ENCODE measurements at places on chromosomes 16 and 17.

GRCh38 chr16:84132527-84133285 is 12.3 kb downstream of the HSDL1 start:
- no peak overlapping the region for H3K4me3 ChIP-seq
- H3K27me3 ChIP-seq, result no peaks in the 10 kb centered on the region
- DNase-seq, result no peak

DNA sequence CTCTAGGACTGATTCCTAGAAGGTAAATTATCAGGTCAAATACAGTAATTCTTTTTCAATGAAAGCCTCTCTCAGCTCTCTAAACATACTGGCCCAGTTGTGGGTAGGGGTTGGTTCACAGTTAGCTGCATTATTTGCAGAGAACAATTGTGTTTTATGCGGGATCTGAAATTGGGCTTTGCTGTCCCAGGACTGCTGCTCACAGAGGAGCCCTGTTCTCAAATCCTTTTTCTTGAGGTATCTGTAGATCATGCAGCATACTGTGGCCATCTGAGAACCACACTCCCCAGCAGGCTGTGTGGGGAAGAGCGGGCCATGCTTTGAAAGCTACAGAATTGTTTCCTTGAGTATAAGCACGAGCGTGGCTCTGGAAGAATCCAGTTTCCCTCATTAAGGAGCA is 17.5 kb downstream of the MTHFSD start:
- no peak overlapping the region for H3K4me3 ChIP-seq
- DNase-seq, result no peak
- no peaks in the 10 kb centered on the region for H3K4me1 ChIP-seq
- H3K36me3 ChIP-seq, result peaks cover 10% of the 10 kb centered on the region
- no peak overlapping the region for H3K27ac ChIP-seq
- no peaks in the 10 kb centered on the region for H3K27me3 ChIP-seq

DNA sequence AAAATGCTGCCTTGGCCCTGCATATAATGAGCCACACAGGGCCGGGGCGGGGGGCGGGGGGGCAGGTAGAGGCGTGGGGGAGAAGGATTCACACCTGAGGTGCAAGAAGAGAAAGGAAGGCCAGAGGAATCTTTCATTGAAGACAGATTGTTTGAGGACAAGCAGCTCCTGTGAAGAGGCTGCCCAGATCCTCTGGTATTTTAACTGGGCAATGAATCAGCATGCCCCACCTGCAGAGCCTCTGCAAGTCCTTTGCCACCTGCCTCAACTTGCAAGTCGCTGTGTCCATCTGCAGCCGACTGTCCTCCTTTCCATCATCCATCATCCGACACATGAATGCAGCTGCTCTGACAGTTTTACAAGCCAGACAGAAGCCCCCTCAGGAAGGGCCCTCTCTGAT is 1.2 kb upstream of the SOST start:
- H3K4me1 ChIP-seq, result peaks cover 5% of the 10 kb centered on the region
- no peaks in the 10 kb centered on the region for H3K36me3 ChIP-seq
- H3K4me3 ChIP-seq, result no peak overlapping the region
- no peak for DNase-seq

- no peak overlapping the region for H3K27ac ChIP-seq
- peaks cover 8% of the 10 kb centered on the region for H3K27me3 ChIP-seq
- peaks cover 23% of the 10 kb centered on the region for H3K4me1 ChIP-seq
- H3K4me3 ChIP-seq, result no peak overlapping the region
- DNase-seq, result no peak
These were observed 115.2 kb downstream of the C17orf67 start for GRCh38 chr17:56718515-56718914.

- H3K4me3 ChIP-seq, result no peak overlapping the region
- no peaks in the 10 kb centered on the region for H3K4me1 ChIP-seq
- H3K36me3 ChIP-seq, result peaks cover 74% of the 10 kb centered on the region
- no peak overlapping the region for H3K27ac ChIP-seq
These were observed 30.8 kb downstream of the APPBP2 start for GRCh38 chr17:60495260-60495659.

DNA sequence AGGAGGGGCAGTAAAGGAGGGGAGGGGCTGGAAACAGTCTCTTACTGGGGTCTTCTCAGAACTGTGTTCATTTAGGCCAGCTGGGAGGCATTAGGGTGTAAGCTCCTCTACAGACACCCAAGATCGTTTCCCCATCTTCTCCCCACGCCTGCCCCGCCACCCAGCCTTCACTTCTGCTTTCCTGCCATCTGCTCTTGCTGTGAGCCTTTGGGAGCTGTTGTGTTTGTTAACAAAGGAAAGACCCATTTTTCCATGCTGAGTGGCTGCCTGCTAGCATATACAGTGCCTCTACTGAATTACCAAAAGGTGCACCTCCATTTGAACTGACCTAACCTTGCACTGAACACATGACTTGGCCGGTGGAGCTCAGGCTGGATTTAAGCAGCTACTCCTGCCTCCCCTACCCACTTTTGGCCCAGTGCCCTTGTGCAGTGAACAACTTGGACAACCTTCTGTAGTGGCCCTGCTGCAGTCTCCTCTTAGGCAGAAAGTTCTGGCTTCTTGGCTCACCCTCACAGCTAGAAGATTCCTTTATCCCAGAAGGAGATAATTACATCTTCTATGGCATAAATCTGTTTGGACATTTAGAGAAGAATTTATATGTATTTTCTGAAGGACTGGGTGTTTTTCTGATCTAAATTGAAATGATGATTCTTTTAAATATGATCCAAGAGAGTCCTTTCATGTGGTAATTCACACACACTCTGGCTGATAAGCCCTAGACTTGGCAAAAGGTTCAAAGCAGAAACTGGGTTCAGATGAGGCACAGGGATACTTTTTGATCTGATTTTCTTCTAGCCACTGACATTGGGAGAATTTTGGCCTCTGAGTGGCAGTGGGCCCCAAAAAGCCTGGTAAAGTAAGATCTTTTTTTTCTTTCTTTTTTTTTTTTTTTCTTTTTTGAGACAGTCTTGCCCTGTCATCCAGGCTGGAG is 81.9 kb upstream of the HNF1B start:
- H3K36me3 ChIP-seq, result no peaks in the 10 kb centered on the region
- no peak for DNase-seq
- peaks cover 68% of the 10 kb centered on the region for H3K27me3 ChIP-seq
- H3K4me3 ChIP-seq, result no peak overlapping the region
- no peak overlapping the region for H3K27ac ChIP-seq

GRCh38 chr17:19877364-19877945 is 9.7 kb upstream of the ULK2 start:
- peaks cover 38% of the 10 kb centered on the region for H3K4me1 ChIP-seq
- no peak for DNase-seq
- peak overlapping the region; percentile 79 for H3K27ac ChIP-seq
- no peaks in the 10 kb centered on the region for H3K36me3 ChIP-seq

- peak overlapping the region; percentile 71 for H3K27ac ChIP-seq
- peak; percentile 87 for DNase-seq
- H3K36me3 ChIP-seq, result peaks cover 2% of the 10 kb centered on the region
- H3K4me1 ChIP-seq, result peaks cover 51% of the 10 kb centered on the region
These were observed 191.1 kb upstream of the CIBAR2 start for GRCh38 chr16:85303354-85303883.

DNA sequence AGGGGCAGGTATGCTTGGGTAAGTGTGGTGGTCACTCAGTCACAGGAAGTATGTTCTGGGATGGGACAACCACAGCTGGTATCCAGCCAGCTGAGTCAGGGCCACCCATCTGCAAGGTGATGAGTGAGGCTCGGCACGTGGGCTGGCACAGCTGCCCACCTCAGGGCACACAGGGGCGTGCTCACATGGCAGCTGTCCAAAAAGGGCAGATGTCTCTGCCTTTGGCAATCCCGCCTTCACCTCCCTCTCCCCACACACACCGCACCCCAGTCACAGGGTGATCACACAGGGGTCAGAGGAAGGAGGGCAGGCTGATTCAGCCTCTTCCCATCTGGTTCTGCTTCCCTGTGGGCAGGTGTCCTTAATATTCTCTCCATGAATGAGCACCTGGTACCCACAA is 85.9 kb upstream of the TOB1 start:
- no peak overlapping the region for H3K4me3 ChIP-seq
- H3K27me3 ChIP-seq, result peaks cover 29% of the 10 kb centered on the region
- no peak overlapping the region for H3K27ac ChIP-seq
- DNase-seq, result no peak

DNA sequence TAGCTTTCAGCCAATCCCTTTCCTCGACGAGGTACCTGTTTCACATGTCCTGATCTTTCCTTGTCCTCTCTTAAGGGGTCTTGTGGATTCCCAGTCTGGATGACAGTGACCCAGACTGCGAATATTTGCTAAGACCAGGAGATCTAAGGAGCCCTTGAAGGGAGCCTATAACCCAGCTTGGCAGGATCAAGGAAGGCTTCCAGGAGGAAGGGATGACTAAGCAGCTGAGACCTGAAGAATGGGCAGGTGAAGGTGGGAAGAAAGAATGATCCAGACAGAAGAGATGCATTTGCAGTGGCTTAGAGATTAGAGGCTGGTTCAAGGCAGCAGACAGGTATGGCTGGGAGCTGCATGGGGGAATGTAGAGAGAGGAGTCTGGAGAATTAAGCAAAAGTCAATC is 1.9 kb upstream of the PDK2 start:
- H3K36me3 ChIP-seq, result peaks cover 1% of the 10 kb centered on the region
- peaks cover 34% of the 10 kb centered on the region for H3K4me1 ChIP-seq
- H3K27me3 ChIP-seq, result peaks cover 5% of the 10 kb centered on the region
- H3K4me3 ChIP-seq, result no peak overlapping the region

DNA sequence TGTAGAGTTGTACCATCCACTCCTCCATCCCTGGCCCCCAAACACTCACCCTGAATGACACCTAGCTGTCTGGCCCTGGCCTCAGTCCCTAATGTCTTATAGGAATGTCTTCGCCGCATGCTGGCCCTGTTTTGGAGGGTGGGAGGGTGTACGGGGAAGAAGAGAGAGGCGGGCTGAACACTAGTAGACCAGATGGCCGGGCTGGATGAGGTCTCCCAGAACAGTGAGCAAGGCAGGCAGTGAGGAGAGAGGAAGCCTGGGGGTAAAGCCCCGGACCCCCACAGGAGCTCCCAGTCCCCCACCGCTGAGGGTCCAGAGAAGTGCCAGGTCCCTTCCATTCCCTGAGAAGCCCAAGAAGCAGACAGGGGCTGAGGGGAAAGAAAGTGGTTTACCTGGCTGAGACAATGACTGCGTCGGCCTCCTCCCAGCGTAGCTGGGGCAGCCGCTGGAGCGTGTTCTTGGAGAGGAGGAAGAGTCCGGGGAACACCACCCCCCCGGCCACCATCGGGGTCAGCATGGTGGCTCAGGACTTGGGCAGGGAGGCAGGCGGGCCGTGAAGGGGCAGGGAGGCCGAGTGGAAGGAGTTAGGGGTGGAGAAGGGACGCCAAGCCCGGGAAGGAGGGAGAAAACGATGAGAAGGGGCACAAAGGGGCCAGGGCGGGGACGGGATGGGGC is 923 bp downstream of the TLCD3B start:
- H3K27ac ChIP-seq, result no peak overlapping the region
- H3K27me3 ChIP-seq, result peaks cover 93% of the 10 kb centered on the region
- peaks cover 8% of the 10 kb centered on the region for H3K4me1 ChIP-seq
- H3K36me3 ChIP-seq, result peaks cover 1% of the 10 kb centered on the region

DNA sequence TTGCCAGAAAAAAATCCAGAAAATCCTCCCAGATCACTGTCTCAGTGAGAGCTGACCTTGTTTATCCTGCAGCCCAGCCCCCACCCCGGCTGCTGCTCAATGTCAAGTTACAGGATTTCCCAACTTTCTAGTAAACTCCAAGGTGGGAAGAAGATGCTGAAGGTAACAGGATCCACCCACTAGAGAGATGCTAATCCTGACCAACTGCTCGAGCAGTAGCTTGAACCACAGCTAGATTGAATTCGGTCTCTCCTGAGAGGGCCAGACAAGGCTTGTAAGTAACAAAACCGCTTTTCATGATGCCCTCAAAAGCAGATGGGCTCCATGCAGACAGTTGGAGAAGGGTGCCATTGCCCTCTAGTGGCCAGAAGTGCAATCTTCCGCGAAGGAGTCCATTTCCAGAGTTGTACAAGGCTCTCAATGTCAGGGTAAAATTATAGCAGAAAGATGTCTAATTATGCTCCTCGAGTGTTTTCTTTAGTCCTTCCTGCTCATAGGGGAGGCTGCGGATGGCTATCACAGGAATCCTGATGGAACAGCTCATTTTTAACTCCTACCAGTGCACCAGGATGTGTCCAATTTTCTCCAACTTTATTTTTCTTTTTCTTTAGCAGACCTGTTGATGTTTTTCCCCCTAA is 3.9 kb downstream of the CDH11 start:
- H3K4me1 ChIP-seq, result no peaks in the 10 kb centered on the region
- H3K27me3 ChIP-seq, result peaks cover 42% of the 10 kb centered on the region
- no peak overlapping the region for H3K27ac ChIP-seq
- no peaks in the 10 kb centered on the region for H3K36me3 ChIP-seq
- H3K4me3 ChIP-seq, result no peak overlapping the region

GRCh38 chr17:68172461-68172954 is 75.3 kb upstream of the AMZ2 start:
- peak; percentile 84 for DNase-seq
- peaks cover 32% of the 10 kb centered on the region for H3K27me3 ChIP-seq
- no peak overlapping the region for H3K27ac ChIP-seq
- no peaks in the 10 kb centered on the region for H3K36me3 ChIP-seq

- H3K4me1 ChIP-seq, result no peaks in the 10 kb centered on the region
- H3K27ac ChIP-seq, result no peak overlapping the region
- H3K27me3 ChIP-seq, result no peaks in the 10 kb centered on the region
- H3K36me3 ChIP-seq, result no peaks in the 10 kb centered on the region
These were observed 404.8 kb upstream of the HSBP1 start for GRCh38 chr16:83402967-83403366.

- no peak overlapping the region for H3K4me3 ChIP-seq
- no peak overlapping the region for H3K27ac ChIP-seq
- DNase-seq, result peak; percentile 55
- H3K36me3 ChIP-seq, result no peaks in the 10 kb centered on the region
- peaks cover 18% of the 10 kb centered on the region for H3K4me1 ChIP-seq
- H3K27me3 ChIP-seq, result no peaks in the 10 kb centered on the region
These were observed 2.2 kb downstream of the SLC12A3 start for GRCh38 chr16:56866955-56867830.

- peaks cover 2% of the 10 kb centered on the region for H3K36me3 ChIP-seq
- H3K27ac ChIP-seq, result no peak overlapping the region
These were observed 127.1 kb downstream of the OR1D5 start for GRCh38 chr17:2936351-2936750.

GRCh38 chr17:36629252-36629847 is 28.0 kb downstream of the MRM1 start:
- DNase-seq, result peak; percentile 85
- H3K4me3 ChIP-seq, result no peak overlapping the region
- no peaks in the 10 kb centered on the region for H3K36me3 ChIP-seq
- no peaks in the 10 kb centered on the region for H3K4me1 ChIP-seq
- H3K27ac ChIP-seq, result no peak overlapping the region
- peaks cover 31% of the 10 kb centered on the region for H3K27me3 ChIP-seq

- H3K27me3 ChIP-seq, result no peaks in the 10 kb centered on the region
- H3K27ac ChIP-seq, result no peak overlapping the region
- no peak overlapping the region for H3K4me3 ChIP-seq
- peaks cover 6% of the 10 kb centered on the region for H3K4me1 ChIP-seq
These were observed 46.3 kb downstream of the TANGO6 start for GRCh38 chr16:68889508-68890150.

- no peaks in the 10 kb centered on the region for H3K27me3 ChIP-seq
- peaks cover 11% of the 10 kb centered on the region for H3K36me3 ChIP-seq
- H3K4me3 ChIP-seq, result peak overlapping the region; percentile 78
- H3K4me1 ChIP-seq, result peaks cover 49% of the 10 kb centered on the region
These were observed 975 bp downstream of the CFAP20 start for GRCh38 chr16:58128181-58128631.

- H3K36me3 ChIP-seq, result no peaks in the 10 kb centered on the region
- no peaks in the 10 kb centered on the region for H3K4me1 ChIP-seq
- DNase-seq, result no peak
- H3K27me3 ChIP-seq, result peaks cover 18% of the 10 kb centered on the region
- H3K4me3 ChIP-seq, result no peak overlapping the region
These were observed 59.5 kb upstream of the CDC42EP4 start for GRCh38 chr17:73371285-73371684.
